Spinal cord (tissue), 10 donors: ENCODE measurements at places on chromosomes 2 and 18.

GRCh38 chr2:120691410-120691809 lies 44.3 kb upstream of the GLI2 start:
- no peak overlapping the region for H3K27ac ChIP-seq
- no peak for DNase-seq
- H3K4me1 ChIP-seq = peaks cover 11% of the 10 kb centered on the region

DNA sequence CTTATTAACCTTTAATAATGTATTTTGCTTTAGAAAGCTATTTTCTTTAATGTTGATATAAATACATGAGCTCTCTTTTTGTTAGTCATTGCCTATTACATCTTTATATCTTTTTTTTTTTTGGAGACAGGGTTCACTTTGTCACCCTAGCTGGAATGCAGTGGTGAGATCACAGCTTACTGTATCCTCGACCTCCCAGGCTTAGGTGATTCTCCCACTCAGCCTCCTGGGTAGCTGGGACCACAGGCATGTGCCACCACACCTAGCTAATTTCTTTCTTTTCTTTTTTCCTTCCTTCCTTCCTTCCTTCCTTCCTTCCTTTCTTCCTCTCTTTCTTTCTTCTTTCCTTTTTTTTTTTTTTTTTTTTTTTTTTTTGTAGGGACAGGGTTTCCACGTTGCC lies 15.4 kb downstream of the NAB1 start:
- no peak overlapping the region for H3K27ac ChIP-seq
- no peak overlapping the region for H3K4me3 ChIP-seq
- peaks cover 5% of the 10 kb centered on the region for H3K36me3 ChIP-seq

DNA sequence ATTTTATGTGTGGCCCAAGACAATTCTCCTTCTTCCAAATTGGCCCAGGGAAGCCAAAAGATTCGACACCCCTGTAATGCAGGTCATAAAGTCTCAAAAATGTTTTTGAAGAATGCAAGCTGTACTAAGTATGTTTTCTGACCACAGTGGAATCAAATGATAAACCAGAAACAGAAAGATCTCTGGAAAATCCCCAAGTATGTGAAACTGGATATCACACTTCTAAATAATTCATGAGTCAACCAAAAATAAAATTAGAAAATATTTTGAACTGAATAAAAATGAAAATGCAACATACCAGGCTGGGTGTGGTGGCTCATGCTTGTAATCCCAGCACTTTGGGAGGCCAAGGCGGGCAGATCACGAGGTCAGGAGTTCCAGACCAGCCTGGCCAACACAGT lies 34.1 kb upstream of the UBE2F start:
- no peak overlapping the region for H3K4me3 ChIP-seq

- no peaks in the 10 kb centered on the region for H3K27me3 ChIP-seq
- no peak for DNase-seq
- no peak overlapping the region for H3K27ac ChIP-seq
- H3K4me3 ChIP-seq = no peak overlapping the region
- peaks cover 6% of the 10 kb centered on the region for H3K4me1 ChIP-seq
Observed at GRCh38 chr2:120066800-120067547, 54.1 kb downstream of the EPB41L5 start.

DNA sequence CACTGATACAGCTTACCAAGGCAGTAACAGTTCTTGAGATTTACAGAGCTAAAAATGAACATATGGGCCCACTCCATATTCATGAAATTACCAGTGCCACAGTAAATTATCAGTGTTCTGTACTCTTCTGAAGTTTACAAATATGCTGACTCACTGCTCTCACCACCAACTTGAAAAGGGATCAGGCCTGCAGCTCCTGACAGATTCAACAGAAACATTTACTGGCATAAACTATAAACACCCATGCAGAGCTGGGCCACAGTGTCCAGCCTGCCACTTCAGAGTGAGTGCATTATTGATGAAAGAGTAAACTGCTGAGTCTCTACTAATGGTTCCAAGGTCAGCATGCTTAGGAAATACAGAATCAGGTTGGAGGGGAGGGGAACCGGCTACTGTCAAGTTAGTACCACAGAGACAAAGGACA lies 83.1 kb downstream of the FARSB start:
- no peaks in the 10 kb centered on the region for H3K4me1 ChIP-seq
- no peak overlapping the region for H3K27ac ChIP-seq
- DNase-seq = peak; percentile 70
- no peaks in the 10 kb centered on the region for H3K27me3 ChIP-seq
- H3K4me3 ChIP-seq = no peak overlapping the region
